Activated T-helper 17 cell treated with anti-CD3 and anti-CD28 coated beads, Interleukin-2, amount 50 U/mL, for 72 hours (primary cell): ENCODE measurements at places on chromosomes 11 and 22.

DNA sequence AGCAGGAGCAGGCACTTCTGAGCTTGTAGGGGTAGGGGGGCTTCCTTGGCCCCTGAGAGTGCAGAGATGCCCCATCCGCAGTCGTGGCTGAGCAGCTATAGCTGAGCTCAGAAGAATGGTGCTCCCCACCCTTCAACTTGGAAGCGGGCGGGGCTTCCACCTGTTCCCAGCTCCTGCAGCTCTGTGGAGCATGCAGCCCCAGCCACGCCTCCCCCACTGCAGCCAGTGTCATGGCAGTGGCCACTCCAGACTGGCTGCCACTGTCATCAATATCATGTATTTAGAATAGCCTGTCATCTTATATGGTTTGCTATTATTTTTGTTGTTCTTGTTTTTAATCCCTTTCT lies 213.1 kb downstream of the LRRC4C start:
- no peak for ATAC-seq

DNA sequence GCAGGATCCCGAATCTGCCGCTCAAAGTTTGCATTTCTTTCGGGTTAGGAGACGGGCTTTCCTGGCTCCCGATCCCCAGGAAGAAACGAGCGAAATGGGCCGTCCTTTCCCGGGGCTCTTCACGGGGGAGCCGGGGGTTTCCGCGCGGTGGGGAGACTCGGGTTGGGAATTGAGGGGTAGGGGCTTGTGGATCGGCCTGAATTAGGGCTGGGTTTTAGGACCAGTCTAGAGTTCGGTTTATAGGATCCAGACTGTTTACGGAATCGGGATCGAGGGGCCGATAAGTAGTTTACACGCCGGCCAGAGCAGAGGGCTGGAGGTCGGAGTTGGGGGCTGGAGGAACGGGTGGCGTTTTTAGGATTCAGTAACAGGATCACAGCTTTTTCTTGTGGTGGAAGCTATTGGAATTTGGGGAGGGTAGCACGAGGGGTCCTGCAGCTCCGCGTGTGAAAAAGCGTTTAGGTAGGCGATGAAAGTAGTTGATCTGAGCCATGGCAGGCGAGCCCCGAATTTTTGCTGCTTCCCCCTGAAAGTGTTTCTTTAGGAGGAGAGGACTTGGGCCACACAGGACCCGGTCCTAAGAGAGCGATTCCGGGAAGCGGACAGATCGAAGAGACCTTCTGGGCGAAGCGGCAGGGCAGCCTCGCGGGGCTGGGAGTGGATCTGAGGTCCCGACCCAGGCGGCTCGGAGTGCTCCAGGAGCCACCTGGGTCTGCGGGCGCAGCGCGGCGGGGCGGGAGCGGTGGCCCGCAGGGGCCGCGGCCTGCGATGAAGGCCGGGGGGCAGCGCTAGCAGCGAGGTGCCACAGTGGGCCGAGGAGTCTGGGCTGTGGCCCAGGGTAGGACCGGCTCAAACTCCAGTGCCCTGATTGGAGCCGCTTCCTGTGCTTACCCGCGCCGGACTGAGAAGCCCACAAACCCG lies 1.6 kb downstream of the PKNOX2 start:
- no peak for ATAC-seq

GRCh38 chr22:40766956-40767355 lies 52.2 kb downstream of the SLC25A17 start:
- ATAC-seq, result no peak

GRCh38 chr22:24593836-24594568 lies 1.1 kb upstream of the LRRC75B start:
- no peak for ATAC-seq

GRCh38 chr22:41243361-41243760 lies 2.6 kb upstream of the CHADL start:
- ATAC-seq, result no peak

- ATAC-seq, result no peak
Measured at GRCh38 chr22:39081598-39081997, 4.5 kb downstream of the APOBEC3G start.

- ATAC-seq, result peak; percentile 99
Measured at GRCh38 chr11:14075118-14076078, 112.9 kb downstream of the SPON1 start.

DNA sequence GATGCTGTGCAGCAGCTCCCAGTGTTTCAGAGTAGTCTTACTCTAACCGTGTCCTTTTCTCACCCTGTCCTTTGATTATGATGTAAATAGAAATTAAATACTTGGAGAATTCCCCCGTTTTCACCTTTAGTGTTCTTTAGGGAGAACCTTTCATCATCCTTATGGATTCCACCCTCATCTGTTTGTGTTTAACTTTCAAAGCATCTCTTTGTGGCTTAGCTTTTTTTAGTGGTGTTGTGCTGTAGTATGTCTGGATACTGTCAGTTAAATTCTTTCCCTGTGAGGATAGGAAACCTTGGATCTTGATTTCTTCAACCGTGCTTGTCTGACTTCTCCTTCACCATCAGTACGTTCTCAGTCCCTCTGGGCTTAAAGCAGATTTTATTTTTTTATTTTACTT lies 48.5 kb downstream of the PPP6R3 start:
- no peak for ATAC-seq

DNA sequence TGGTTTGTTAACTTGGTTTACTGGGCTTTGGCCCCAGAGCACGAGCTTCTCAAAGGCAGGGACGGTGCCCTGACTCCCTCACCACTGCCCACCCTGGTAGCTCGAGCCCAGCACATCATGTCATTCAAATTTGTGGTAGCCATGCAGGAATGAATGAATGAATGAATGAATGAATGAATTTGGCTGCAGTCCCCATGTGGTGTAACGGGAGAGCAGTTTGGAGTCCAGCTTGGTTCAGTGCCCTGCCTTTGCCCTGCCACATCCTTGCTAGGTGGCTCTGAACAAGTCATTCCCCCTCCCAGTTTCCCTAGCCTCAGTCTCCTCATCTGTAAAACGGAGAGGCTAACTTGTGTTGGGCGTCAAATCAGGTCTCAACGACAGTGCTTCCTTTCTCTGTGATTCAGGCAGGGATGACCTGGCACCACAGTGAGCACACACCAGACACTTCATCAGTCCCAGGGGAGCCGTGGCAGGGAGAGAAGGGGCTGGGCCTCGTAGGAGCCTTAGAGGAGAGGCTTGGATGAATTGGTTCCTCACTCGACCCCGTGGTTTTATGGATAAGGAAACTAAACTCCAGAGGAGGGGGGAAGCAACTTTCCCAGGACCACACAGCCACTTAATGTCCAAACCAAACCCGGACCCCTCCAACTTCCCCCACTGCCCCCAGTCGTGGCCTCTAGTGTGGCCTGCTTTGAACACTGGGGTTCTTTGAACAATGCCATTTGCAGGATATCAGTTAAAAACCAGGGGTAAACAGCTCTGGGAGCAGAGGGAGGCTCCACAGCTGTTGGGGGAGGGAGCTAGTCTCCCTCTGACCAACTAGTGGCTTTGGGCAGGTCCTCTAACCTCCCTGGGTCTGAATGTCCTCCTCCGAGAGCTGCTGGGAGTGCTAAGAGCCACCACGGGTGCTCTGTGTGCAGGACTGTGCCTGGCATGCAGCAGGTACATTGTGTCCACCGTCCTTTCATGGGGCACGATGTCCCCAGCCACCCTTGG lies 86.2 kb downstream of the CACNA1I start:
- ATAC-seq, result no peak

GRCh38 chr11:100329352-100329751 lies 357.7 kb upstream of the ARHGAP42 start:
- ATAC-seq, result no peak

DNA sequence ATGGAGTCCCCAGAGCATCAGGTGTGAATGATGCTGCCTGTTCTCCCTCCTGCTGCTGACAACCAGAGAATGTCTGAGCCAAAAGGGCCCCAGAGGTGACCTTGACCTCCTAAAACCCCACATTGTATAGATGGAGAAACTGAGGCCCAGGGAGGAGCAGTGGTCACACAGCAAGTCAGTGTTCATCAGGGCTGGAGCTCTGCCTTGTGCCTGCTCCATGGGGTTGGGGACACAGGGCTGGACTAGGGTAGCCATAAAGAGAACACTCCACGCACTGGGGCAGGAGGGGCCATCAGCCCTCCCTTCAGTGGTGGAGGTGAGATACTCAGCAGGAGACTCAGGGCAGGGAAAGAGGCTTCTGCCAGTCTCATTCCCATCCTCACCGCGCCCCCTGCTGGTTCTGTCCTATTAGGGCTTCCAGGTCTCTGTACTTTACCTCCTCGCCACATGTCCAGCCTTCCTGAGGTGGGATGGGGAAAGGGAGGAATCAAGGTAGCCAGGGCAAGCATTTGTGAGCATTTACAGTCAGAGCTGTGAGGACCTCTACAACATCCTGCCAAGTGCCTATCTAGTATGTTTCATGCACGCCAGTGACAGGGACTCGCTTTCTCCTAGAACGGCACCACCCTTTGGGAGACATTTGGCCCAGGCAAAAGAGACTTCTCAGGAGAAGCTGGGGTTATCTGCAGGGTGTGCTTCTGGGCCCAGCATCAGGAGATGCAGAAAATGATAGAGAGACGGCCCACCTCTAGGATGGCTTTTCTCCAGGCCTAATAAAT lies 43.2 kb downstream of the NEU3 start:
- peak; percentile 70 for ATAC-seq

DNA sequence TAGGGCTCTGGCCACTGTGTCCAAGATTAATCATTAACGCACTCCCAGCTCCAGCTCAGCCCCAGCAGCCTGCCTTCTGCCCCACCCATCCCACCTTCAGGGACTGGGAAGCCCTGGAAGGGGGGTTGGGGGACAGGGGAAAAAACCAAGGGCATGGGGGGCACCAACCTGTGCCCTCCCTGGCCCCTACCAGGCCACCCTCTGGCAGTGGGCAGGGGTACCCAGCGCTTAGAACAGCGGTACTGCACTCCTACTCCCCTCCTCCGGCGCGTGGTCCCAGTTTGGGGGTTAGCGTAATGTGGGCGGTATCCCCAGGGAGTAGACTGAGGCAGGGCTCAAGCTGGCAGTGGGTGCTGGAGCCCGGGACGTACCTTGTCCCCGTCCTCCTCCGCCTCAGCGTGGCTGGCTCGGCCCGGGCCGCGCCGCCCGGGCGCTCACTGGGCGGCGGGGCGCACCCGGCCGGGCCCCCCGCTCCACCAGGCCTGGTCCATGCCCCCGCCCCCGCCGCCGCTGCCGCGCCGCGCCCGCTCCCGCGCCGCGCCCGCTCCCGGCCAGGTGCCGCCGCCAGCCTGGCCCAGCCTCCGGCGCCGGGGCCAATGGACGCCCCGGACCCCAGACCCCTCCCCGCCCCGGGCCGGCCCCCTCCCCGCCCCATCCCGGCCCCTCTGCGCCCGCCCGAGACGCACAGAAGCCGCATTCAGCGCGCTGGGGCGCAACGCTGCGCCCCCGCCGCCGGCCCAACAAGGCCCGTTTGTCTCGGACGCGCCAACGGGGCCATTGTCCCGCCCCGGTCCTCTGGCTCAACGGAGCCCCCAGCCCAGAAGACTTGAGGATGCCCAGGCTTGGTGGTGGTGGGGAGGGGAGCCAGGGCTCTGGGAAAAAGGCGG lies at the start of gene GAL3ST1:
GAL3ST1 (minus strand) TSS at position 571 of the 887 bp plus-strand sequence. CDS start 17,273 bp downstream, outside the sequence.
- ATAC-seq, result no peak

DNA sequence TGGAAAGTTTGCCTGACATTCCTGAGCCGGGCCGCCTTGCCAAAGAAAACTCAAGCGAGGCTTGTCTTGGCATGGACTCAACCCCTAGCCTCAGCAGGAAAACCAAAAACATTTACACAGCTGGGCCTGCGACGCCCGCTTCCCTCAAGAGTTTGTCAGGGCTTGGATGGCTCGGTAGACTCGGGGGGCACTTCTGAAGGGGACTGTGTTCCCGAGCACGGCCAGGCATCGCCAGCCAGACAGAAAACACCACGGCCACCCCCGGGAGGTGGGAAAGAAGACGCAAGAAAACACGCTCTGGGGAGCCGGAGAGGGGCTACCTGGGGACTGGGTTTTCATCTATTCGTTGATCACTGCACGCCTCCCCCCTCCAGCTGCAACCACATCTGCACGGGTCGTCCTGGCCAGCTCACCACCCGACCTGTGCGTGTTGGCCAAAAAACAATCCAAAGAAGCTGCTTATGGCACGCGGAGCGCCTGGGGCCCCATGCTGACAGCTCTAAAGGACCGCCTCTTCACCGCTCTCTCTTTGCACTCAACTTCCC lies 380.7 kb downstream of the MN1 start:
- ATAC-seq, result no peak

DNA sequence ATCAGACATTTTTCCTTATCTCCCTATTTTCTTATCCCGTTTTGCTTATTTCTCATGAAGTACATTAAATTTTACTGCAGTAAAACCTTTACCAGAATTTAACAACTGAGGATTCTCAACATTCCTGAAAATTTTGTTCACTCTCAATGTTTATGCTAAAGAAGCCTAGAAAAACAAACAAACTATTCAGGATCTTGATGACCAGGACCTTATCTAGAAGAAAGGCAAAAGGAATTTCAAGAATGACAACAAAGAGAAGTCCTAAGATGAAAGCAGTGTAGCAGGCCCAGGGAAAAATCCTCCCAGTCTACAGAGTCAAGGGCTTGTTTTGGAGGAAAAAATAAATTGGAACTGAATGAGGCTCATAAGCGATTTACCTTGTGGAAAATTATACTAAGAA lies 283.3 kb upstream of the ARHGAP42 start:
- no peak for ATAC-seq

DNA sequence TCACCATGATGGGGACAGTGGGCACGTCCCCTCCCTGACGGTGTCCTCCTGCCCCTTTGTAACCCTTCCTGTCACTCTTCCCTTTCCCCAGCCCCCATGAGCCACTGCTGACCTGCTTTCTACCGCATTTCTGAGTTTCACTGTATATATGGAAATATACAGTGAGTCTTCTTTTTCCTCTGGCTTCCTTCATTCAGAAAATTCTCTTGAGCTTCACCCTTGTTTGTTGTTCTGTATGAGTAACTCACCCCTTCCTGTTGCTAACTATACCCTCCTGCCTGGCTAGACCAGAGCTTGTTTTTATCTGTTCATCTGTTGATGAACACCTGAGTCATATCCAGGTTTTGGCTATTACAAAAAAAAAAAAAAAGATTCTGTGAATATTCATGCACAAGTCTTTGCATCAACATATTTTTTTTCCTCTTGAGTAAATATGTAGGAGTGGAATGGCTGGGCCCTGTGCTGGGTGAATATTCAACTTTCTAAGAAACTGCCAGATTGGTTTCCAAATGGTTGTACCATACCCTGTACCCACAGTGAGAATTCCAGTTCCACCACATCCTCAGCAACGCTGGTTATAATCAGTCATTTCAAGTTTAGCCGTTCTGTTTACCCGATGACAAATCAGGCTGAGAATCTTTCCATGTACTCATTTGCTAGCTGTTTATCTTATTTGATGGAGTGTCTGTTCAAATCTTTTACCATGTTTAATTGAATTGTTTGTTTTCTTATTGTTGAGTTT lies 62.0 kb downstream of the IGF2 start:
- peak; percentile 94 for ATAC-seq

DNA sequence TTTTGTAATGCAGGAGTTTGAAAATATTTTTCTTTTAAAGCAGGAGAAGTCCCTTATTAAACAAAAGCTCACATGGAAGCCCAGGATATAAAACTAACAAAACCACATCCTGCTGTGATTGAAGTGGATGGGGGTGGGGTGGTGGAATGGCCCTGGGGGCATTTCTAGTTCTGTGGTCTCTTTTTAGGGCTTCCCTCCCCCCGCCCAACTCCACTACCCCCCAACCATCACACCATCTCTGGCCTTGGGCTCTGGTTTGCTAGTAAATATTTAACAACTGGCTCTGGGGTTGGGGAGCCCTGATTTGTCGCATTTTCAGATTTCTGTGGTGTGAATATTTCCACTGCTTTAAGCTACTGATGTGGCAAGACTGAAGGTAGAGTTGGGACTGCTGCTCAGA lies 279.6 kb upstream of the PLET1 start:
- no peak for ATAC-seq
